Tibial nerve (tissue), 4 donors: ENCODE measurements at places on chromosomes 6 and 20.

DNA sequence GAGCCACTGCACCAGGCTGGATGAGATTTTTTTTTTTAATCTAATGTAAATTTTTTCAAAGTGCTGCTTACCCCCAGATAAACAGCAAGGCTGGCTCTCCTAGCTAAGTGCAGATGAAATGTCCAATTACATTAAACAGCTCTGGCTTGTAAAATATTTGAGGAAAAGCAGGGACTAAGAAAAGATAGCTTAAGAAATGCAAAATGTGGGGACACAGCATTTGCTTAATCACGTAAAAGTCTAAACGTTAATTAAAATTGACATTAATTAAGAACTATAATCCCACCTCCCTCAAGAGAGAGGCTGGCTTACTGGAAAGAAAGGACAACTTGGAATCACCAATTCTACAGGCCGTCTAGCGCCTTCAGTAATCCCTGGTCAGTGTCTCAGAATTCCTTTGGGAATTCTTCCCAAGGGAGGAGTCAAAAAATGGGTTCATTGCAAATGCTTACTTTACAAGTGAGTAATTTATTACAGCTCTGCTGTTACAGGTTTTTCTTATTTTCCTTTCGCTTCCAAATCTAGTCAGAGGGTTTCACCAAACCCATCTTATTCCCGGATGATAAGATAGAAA, 13.6 kb upstream of the MARCKS start:
- DNase-seq, result no peak

DNA sequence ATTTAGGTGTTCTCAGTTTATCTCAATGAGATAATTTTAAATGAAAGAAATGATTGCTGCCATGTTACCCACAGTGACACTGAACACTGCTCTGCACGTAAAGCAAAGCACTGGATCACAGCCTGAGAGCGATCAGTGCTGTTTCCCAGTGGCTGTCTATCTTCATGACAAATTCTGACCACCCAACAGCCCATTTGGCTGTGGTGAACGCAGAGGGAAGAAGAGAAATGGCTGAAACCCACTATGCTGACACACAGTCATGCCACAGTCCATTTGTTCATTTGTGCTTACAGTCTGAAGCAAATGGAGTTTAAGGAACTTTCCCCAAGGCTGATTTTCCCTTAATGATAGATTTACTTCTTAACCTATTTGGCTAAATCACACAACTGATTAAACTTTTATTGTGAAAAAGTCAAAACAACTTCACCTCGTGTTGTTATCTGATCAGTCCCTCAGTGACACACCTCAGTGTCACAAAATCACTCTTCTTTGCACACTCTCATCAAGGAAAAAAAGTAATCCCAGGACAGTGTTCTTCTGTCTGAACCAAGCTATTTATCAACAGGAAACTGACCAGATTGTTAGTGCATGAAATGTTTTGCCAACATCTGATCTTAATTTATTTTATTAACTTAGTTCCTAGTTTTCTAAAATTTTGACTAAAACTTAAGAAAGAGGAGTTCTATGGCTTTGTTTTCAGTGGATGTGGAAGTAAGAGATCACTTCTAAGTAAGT, 225.1 kb downstream of the TBX18 start:
- no peak for DNase-seq

GRCh38 chr6:46014511-46015118, 1.0 kb downstream of the CLIC5 start:
- no peak for DNase-seq

DNA sequence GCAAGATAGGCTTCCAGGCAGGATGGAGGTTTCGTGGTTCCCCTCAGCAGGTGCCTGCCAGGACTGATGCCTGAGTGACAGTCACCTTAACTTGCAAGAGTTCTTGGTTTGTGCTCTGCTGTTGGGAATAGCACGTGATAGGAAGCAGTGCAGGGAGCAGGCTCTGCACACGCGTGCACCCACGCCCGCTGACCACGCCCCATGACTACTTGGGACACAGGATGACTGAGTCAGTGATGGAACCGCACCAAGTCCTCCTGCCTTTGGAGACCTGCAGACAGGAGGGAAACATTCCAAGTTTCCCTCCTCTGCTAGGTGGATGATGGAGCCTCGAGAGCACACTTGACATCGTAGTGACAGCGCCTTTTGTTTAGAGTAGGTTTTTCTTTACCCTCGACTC, 164.2 kb downstream of the DTNBP1 start:
- no peak for DNase-seq

GRCh38 chr6:165949324-165949723, 218.3 kb downstream of the TBXT start:
- DNase-seq, result no peak

DNA sequence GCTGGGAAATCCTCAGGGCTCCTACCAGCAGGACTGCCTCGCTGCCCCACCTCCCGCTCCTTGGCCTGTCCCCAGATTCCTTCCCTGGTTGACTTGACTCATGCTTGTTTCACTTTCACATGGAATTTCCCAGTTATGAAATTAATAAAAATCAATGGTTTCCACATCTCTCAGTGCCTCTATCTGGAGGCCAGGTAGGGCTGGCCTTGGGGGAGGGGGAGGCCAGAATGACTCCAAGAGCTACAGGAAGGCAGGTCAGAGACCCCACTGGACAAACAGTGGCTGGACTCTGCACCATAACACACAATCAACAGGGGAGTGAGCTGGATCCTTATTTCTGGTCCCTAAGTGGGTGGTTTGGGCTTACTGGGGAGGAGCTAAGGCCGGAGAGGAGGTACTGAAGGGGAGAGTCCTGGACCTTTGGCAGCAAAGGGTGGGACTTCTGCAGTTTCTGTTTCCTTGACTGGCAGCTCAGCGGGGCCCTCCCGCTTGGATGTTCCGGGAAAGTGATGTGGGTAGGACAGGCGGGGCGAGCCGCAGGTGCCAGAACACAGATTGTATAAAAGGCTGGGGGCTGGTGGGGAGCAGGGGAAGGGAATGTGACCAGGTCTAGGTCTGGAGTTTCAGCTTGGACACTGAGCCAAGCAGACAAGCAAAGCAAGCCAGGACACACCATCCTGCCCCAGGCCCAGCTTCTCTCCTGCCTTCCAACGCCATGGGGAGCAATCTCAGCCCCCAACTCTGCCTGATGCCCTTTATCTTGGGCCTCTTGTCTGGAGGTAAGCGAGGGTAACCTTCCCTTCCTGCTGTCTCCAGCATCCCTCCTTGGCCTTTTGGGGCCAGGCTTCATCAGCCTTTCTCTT, at the start of gene CFB:
Gene CFB, plus strand, starts transcription at position 589 of the 863 bp plus-strand sequence. Its CDS starts 127 bp downstream, at position 716.
- DNase-seq, result peak; percentile 82

- no peak for DNase-seq
Measured at GRCh38 chr6:81051952-81052351, 700.5 kb downstream of the TENT5A start.

GRCh38 chr6:64861039-64861651, 845.9 kb downstream of the EYS start:
- no peak for DNase-seq

DNA sequence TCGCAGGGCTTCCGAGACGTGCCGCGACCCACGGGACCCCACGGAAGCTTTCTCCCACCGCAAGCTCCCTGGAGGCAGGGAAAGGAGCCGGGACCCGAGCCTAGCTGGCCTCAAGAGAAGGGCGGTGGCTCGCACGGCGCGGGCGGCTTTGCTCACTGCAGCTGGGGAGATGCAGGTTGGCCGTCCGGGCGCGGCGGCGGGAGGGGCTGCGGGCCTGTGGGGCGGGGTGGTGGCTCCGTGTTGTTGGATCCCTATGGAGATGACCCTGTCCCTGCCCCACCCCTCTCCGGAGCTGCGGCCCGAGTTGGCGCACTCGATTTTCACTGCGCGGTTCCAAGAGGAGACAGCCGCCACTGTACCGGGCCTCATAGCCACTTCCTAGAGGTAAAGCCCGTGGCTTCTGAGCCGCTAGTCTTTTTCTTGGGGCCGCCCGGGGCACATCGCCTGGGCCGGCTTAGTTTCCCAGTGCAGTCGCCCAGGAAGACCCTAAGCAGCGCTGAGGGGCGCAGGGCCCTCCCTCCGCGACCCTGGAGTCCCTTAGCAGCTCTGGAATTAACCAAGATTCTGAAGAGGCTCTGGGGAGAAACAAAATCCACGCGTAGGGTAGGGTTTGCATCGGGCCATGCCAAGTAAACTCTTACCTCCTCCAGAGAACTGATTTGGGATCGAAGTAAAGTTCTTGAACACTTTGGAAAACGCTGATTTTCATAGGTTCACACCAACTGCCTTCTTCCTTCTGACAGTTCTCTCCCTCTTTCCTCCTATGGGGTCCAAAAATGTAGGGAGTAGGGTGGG, at the start of gene ECT2L:
Gene ECT2L, plus strand, starts transcription at position 279 of the 795 bp plus-strand sequence. CDS start 17,188 bp downstream, outside the sequence.
- DNase-seq, result peak; percentile 53

DNA sequence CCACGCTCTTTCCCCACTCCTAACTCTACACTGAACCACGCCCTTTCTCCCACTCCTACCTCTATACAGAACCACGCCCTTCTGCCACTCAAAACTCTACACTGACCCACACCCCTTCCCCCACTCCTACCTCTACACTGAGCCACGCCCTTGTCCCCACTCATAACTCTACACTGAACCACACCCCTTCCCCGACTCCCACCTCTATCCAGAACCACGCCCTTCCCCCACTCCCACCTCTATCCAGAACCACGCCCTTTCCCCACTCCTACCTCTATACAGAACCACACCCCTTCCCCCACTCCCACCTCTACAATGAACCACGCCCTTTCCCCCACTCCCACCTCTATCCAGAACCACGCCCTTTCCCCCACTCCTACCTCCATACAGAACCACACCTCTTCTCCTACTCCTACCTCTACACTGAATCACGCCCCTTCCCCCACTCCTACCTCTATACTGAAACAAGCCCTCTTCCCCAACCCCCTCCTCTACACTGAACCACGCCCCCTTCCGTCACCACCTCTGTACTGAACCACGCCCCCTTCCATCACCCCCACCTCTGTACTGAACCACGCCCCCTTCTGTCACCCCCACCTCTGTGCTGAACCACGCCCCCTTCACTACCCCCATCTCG, 10.1 kb downstream of the PXMP4 start:
- no peak for DNase-seq

DNA sequence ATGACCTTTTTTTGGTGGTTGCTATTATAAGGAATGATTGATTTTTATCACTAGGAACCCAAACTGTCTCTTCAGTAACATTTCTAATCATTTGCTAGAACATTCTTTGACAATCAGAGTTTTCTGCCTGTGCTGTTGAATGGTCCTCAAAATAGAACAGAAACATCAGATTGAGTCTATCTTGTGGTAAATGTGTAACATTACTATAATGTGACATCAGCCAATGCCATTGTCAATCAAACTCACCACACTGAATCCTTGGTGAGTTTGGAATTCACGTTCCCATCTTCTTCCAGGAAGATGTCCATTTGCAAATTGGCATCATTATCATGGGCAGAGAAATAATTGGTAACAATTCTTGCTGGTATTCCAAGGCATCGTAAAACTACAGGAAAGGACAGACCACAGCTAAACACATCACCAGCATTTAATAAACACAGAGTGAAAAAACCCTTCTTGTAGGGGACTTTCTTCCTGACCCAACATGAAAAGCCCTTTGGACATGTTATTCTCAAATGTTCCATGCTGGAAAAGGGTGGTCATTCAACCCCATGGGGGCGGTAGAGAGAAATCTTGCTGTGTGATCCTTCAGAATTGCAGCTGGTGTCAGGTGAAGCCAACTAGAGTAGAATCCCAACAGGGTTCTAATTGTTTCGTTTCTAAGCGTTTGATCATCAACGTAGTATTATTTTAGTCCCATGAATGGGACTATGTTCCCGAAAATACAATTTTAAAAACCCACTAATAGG, 98.5 kb downstream of the F13A1 start:
- DNase-seq, result no peak
